ENCODE measurements at places on chromosomes 2 and 18.
A peak's percentile ranks its signal among the peaks of the same experiment; 100 is the strongest.

- no peak for DNase-seq
Observed at GRCh38 chr2:207867056-207867455, 97.3 kb upstream of the FZD5 start.

DNA sequence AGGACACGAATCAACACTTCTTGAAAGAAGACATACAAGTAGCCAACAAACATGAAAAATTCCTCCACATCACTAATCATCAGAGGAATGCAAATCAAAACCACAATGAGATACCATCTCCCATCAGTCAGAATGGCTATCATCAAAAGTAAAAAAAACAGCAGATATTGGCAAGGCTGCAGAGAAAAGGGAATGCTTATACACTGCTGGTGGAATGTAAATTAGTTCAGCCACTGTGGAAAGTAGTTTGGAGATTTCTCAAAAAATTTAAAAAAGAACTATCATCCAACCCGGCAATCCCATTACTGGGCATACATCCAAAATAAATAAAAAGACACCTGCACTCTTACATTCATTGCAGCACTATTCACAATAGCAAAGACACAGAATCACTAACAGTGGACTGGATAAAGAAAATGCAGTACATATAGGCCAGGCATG, 78.7 kb downstream of the GRB14 start:
- peak; percentile 93 for DNase-seq

DNA sequence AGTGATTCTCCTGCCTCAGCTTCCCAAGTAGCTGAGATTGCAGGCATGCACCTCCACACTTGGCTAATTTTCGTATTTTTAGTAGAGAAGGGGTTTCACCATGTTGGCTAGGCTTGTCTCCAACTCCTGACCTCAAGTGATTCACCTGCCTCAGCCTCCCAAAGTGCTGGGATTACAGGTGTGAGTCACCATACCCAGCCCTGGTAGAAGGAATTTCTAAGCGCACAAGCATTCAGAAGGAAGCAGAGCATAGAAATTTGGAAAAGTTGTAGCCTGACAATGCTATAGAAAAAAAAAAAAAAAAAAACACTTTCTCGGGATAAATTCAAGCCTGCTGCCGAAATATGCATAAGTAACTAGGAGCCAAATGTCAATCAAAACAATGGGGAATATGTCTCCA, 249.4 kb downstream of the GRB14 start:
- DNase-seq: peak; percentile 62

GRCh38 chr2:127479219-127479825, 47.0 kb downstream of the IWS1 start:
- DNase-seq: peak; percentile 49

DNA sequence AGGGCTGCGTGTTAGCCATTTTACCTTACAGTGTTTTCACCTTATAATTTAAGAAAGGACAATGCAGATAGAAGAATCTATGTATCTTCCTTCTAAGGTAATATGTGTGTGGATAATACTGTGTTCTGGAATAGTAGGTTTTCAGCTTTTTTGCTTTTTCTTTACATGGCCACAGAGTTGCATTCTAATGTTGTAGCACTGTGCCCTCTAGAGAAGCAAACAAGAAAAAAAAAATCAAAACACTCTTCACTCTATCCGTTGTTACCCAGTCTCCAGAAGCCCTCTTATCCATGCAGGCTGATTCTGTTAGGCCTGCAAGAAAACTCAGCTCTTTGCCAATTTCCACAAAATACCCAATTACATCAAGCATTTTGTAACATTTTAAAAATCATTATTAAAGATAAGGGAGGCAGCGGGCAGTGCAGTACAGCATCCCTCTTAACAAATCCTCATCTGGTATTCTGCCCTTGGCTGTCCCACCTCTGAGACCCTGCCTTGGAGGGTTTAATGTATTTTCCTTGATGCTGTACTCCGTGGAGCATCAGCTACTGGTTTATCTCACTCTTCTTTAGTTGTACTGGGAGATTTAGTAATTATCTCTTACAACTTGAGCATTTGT, 41.8 kb downstream of the CDH7 start:
- DNase-seq: no peak

DNA sequence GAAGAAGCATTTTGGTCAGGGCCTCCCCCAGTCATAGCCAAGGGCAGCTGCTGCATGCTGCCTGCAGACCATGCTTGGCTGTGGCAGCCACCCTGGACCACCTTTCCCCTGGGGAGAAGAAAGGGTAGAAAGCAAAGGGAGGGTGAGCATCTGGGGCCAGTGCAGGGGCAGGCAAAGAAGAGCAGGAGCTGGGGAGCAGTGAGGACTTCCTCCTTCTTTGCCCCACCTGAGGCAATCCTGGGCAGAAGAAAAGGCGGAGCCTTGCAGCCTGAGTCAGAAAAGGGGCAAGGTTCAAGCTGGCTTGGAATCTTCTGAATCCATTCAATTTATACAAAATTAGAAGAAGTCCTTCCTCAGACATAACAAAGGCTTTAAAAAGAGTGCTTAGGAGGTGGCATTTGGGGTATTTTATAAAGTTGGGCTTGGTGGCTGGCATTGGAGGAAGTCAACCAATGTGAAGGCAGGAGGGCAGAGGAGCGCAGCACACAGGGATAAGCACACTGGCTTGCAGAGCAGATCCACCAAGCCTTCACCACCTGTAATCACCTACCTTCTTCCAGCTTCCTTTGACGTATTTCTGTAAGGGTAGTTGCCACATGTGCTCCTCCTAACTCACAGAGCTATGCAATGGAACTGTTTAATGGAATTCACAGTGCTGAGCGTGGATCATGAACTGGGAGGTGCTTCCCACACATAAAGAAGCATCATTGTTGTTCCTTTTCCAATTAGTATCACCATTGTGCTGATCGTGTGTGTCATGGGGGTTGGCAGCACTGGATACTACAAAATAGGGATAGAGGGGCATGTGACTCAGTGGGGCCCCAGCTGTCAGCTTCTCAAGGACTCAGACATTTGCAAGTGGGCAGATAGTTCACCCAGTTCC, 154.4 kb upstream of the EPAS1 start:
- DNase-seq: no peak

- peak; percentile 43 for DNase-seq
Observed at GRCh38 chr2:9222239-9222892, 15.8 kb downstream of the ASAP2 start.

- DNase-seq: no peak
Observed at GRCh38 chr2:221124532-221125240, 447.4 kb downstream of the EPHA4 start.

DNA sequence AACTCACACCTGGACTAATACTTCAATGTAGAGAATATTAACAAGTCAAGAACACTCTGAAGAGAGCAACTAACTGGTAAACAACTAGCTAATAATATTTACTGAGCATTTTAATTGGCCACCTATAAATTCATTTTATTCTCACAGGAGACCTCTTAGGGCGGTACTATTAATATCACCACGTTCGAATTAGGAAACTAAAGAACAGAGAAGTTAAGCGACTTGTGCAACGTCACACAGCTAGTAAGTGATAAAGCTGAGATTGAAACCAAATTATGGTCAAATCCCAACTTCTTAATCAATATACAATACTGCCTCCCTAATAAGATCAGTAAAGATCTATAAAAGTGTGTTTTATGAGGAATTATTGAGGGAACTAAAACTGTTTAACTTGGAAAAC, 1034.3 kb upstream of the POU3F3 start:
- no peak for DNase-seq

GRCh38 chr2:13201924-13202323, 485.2 kb downstream of the TRIB2 start:
- peak; percentile 8 for DNase-seq

DNA sequence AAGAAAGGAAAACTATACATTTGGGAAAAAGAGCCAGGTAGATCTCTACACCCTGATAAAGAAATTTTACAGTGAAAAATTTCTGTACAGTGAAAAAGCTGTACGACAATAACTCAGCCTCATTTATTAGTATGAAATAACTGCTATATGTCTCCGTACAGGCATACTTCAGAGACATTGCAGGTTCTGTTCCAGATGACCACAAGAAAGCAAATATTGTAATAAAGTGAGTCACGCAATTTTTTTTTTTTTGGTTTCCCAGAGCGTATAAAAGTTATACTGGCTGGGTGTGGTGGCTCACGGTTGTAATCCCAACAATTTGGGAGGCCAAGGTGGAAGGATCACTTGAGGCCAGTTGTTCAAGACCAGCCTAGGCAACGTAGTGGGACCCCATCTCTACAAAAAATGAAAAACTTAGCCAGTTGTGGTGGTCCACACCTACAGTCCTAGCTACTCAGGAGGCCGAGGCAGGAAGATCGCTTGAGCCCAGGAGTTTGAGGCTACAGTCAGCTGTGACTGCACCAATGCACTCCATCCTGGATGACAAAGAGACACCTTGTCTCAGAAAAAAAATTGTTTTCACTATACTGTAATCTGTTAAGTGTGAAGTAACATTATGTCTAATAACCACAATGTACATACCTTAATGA, 28.2 kb upstream of the AMMECR1L start:
- DNase-seq: no peak

GRCh38 chr2:149828520-149829210, 241.1 kb upstream of the MMADHC start:
- no peak for DNase-seq

- DNase-seq: no peak
Observed at GRCh38 chr2:1611886-1612285, 132.4 kb downstream of the PXDN start.

GRCh38 chr2:28247290-28247689, 145.4 kb upstream of the FOSL2 start:
- no peak for DNase-seq

DNA sequence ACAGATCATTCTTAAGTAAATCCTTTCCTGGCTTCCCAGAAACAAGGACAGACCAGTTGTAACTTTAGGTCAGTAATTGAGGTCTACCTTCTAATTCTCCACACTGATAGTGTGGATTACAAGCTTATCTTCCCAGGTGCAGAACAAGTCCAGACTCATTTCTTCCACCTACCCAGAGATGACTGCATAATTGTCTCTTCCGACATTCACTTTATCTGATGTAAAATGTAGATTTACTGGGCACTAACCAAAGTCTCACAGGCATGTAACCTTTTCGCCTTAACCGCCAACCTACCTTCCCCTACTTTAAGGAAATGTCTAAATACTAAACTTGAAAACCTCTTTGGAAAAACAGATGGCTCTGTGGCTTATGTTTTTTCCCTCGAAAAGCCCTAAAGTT, 96.2 kb downstream of the NCK2 start:
- DNase-seq: no peak

DNA sequence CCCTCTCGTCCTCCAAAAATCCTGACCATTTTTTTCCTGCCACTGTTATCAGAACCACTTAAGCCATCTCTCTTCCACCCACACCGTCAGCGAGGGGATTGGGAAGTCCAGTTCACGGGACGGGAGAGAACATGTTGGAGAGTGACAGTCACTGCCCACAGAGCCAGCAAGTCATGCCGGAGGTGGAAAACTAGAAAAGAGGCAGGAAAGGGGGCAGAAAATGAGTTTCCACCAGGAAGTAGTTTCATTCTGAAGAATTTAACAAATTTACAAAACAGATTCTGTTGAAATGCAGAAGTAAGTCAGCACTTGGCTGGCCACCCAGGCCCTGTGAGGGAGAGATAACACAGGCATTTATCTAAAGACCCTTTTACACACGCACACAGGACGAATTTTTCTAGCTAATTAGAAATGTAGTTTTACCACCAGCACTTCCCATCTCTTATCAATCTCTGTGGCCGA, 431.3 kb downstream of the TSN start:
- DNase-seq: no peak

GRCh38 chr2:226796012-226796839, 3.4 kb downstream of the IRS1 start:
- peak; percentile 34 for DNase-seq

GRCh38 chr2:82814146-82814545, 1644.9 kb downstream of the SUCLG1 start:
- no peak for DNase-seq

GRCh38 chr18:23578891-23579653, 7.2 kb downstream of the NPC1 start:
- DNase-seq: peak; percentile 55

- no peak for DNase-seq
Observed at GRCh38 chr2:210965472-210965871, 409.1 kb downstream of the CPS1 start.

- DNase-seq: no peak
Observed at GRCh38 chr2:205717175-205717846, 35.0 kb downstream of the NRP2 start.

GRCh38 chr18:6363216-6363615, 51.5 kb downstream of the L3MBTL4 start:
- no peak for DNase-seq

- DNase-seq: peak; percentile 8
Observed at GRCh38 chr18:37484983-37485834, 80.4 kb downstream of the CELF4 start.

GRCh38 chr2:219439506-219439905, 4.9 kb downstream of the SPEG start:
- no peak for DNase-seq

DNA sequence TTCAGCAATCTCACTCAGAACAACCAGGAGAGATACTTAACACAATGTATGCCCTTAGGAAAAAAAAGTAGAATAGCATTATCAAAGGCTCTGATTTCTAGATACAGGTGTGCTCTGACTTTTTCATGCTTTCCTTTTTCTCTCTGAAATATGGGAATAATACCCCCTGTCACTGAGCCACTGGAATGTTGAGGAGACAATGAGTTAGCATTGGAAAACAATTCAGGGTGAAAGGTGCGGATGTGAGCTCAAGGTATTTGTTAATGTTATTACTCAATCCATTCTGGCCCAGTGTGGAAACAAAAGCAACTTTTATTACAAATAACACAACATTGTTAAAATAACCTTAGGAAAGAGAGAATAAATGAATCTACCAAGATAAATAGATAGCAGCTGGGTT, 228.0 kb downstream of the IKZF2 start:
- no peak for DNase-seq

- DNase-seq: no peak
Observed at GRCh38 chr2:218216336-218216673, 684 bp upstream of the ARPC2 start.

DNA sequence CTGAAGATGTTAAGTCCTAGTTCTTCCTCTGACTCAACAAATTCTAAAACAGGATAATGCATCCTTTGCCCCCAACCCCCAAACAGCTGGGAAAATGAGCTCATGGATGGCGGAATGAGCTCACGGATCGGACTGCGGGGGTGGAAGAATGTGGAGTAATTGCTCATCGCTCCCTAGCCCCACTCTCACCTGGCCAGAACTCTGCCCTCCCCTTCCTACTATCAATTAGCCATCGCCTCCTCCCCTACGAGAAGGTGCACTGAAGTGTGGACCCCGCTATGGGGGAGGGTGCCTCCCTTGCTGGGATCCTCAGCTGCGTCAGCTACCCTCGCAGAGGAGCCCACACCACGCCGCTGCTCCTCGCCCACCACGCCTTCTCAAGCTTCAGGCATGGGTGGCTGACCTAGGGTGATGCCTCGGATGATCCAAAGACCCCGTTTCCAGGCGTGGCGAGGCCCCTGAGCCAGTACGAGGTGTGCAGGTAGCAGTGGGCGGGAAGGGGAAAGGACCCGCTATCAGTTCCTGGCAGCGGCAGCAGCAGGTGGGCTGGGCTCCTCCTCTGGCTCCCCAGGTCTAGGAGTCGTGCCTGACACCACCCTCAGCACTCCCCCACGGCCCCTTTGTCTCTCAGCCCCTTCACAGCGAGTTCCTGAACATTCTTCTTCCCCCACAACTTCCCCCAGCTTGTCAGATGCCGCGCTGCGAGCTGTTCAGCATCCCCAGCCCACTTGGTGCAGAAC, 82.1 kb upstream of the POMC start:
- DNase-seq: peak; percentile 91
